Fibroblast of mammary gland (primary cell): ENCODE measurements at places on chromosomes 7 and 10.
A peak's percentile ranks its signal among the peaks of the same experiment; 100 is the strongest.

- DNase-seq = no peak
These were observed 21.9 kb downstream of the GRID1 start for GRCh38 chr10:86344714-86345161.

GRCh38 chr7:51450541-51450940, 133.9 kb upstream of the COBL start:
- DNase-seq = no peak

- DNase-seq = no peak
These were observed 664.1 kb upstream of the ADARB2 start for GRCh38 chr10:2401459-2401858.

DNA sequence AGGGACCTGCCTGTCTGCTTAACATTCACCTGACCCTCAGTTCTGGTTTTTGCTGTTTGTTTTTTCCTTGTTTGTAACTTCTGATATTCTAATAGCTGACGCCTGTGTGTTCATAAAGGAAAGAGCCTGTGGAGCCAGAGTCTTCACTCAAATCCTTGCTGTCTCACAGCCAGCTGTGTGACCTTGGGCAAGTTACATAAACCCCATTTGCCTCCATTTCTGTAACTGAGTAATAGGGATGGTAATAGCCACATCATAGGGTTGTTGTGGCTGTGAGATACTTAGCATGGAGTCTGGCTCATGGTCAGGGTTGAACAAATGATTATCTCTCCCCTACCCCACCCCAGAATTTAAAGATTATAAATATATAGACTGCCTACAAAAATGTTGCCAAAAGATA, 27.0 kb downstream of the WBP1L start:
- peak; percentile 59 for DNase-seq

DNA sequence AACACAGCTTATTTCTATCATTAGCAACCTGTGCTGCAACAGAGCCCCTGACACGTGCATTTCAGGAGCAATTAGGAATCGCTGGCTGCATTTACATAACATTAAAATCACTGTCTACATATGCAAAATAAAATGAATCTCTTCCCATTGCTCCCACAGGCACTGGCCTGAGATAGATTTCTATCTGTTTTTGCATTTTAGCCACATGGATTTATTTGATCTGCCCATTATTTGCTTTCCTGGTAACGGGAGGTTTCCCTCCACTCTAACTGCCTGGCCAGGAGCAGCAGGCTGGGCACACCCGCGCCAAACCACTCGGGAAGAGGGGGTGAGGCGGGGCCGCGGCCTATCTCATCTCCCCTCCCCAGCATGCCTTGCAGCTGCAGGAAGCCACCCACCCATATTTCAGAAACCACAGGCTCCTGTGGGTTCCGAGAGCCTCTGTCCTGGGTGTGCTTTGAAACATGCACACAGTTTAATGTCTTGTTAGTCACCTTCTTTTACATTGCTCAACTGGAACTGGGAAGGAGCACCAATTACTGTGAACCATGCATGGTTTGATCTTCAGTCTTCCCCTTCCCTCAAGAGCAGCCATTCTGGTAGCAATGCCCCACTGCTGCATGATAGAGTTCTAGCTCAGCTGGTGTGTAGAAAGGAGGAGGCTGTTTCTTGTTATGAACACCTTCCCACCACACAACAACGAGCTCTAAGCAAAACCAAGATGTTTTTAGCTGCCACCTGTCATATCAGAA, 37.7 kb upstream of the IKZF1 start:
- no peak for DNase-seq
